ENCODE measurements at places on chromosomes 5 and 9.

DNA sequence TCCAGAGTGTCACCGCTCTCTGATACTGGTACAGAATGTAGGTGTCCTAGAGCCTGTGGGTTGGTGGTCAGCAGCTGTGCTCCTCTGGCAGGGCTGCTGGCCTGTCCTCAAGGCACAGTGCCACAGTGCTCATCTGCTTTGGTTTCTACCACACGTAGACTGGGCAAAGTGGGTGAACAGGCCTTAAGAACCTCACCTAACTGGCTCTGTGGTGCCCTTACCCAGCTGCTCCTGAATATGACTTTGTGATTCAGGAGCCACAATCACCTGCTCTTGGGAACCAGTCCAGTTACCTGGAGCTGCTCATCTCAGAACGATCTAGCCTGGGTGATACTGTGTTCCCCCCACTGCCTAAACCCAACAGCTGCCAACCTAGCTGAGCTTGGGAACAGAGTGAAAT, 6.4 kb downstream of the NOP16 start:
- no peak for DNase-seq

DNA sequence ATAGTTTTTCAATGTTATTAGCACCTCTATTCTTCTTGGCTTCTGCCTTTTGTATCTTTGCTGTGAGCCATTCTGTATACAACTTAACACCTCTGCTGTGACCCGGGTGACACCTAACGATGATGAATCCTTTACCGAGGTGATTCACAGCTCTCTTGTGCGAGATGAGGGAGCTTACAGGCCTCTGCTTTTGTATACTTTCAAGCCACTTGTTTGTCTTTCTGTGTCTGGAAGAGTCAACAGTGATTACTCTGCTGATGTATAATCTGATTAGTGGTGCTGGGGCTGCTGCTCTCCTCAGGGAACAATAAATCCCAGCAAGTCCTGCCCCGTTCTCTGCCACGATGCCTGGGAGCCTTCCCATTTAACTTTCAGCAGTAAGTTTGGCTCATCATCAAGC, 442.9 kb upstream of the SGCD start:
- peak; percentile 79 for DNase-seq

DNA sequence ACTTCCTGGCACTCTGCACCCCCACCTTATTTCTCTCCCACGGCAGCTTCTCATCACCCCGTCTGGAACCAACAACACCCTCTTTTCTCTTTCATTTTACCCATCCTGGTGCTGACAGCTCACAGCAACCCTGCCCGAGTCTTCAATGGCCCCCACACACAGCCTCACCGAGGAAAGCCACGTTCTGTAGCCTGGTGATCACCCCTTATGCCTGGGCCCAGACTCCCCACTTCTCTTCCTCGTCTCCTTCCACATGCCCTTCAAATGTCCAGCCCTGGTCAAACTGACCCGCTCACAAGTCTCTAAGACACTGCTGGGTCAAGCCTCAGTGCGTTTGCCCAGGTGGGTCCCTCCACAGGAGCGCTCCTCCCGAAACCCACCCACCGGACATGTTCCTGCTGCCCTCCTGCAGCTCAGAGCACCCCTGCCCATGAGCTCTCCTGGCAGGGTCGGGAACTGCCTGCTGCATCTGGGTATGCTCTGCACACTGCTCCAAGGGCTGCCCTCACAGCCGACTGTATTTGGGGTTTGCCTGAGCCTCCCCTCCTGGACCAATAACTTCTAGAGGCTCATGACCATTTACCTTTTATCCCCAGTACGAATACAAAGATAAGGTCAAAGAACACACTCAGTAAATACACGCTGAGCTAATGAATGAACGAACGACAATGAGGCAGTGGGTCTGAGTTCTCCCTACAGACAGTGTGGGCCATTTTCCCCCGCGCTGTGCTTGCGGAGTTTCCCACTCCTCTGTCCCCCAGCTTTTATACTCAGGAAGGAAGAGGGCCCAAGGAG, 154.7 kb upstream of the PHYKPL start:
- no peak for DNase-seq

DNA sequence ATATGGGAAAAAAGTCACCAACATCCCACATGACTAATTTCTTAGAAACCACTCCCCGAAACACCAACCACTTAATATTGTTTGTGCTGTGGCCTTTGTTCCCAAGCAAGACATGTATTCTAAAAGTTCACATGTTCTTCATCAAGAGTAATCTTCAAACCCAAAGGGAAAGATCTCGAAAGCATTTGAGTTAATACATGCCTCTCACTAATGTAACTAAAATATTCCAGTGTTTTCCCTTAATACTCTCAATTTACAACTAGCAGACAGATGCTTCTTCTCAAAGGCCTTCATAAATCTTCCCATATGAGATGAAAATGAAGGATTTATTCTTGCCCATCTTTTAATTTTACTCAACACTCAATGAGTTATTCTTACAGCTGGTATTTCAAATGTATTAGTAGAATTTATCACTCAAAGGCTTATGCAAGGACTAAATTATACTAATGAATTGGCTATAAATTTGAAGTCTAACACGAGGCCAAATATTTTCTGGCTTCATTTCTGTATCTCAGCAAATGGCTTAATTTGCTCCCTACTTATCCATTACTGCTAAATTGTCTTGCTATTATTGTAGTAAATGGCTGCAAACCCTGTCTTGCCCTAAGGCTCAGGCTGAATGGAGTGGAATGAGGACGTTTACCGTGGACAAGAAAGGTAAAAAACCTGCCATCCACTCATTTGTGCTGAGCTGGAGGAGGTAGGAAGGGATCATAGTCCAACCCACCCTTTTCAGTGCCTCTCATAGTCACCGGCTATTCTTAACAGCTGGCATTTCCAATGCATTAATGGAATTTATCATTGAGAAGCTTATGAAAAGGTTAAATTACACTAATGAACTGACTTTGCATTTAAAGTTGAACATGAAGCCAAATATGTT, 474.4 kb downstream of the RASEF start:
- no peak for DNase-seq

GRCh38 chr9:116928289-116928688, 241.2 kb downstream of the TRIM32 start:
- DNase-seq: no peak

DNA sequence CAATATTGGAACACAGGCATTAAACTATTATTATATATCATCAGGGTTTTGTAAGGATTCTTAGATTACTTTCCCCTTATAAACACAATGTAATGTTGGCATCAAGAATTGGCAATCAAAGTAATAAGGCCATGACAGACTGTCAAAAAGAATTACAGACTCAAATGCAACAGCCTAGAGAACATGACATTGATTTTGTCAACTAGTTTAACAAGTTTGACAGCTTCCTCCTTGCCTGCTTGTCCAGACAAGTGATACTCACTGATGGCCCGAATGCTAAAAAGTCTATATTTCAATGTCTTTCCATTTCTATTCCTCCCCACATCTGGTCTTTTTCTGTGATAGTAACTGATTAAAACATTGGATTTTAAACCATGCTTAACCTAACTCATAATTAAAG, 6.4 kb upstream of the ANKRD31 start:
- DNase-seq: no peak

- no peak for DNase-seq
Observed at GRCh38 chr5:53946405-53947100, 363.8 kb downstream of the ARL15 start.

- no peak for DNase-seq
Observed at GRCh38 chr5:143001764-143002351, 231.7 kb downstream of the ARHGAP26 start.

DNA sequence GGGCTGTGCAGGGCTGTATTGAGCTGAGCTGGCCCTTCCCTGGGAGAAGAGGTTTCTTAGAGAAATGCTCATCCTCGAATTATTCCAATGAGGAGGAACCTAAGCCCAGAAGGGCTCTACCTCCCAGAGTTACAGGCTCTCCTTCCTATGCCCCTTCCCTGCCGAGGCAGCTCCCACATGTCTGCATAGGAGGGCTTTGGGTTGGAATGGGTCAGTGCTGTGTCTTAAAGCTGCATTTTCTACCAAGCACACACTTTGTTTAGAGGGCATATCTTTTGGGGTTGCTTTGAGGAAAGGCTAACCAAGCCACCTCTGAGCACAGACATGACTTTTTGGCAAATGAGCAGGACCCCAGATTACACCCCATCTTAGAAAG, 9.1 kb downstream of the NEK6 start:
- no peak for DNase-seq

GRCh38 chr5:139543423-139543991, 17.6 kb upstream of the UBE2D2 start:
- no peak for DNase-seq

DNA sequence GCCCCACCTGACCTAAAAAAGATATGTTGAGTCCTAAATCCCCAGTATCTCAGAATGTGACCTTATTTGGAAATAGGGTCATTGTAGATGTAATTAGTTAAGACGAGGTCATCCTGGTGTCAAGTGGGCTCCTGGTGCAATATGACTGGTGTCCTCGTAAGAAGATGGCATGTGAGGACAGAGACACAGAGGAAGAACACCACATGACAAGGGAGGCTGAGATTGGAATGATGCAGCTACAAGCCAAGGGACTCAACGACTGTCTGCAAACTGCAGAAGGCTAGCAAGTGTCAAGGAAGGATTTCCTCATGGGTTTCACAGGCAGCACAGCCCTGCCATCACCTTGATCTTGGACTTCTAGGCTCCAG, 100.4 kb upstream of the DAP start:
- DNase-seq: no peak

DNA sequence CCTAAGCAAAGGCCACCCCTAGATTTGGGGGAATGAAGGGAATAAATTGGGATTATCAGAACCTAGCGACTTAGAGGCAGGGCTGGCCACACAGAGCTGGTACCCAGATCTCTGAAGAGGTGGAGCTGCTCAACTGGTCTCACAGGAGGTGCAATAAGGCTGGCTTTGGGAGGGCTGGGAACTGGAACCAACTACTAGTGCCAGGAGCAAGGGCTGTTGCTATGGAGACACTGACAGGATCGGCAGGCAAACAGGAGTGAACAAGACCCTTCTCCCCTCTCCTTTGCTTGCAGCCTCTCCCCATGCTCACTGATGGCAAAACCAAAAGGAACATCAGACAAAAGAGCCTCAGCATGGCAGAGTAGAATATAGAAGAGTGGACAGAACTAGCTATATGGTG, 17.0 kb upstream of the WHRN start:
- DNase-seq: no peak

Data from D341Med (cell line).